ENCODE measurements at places on chromosomes 3 and 15.

GRCh38 chr3:10115326-10116137, at the start of gene BRK1:
BRK1 (plus strand) TSS chr3:10115675; CDS start chr3:10115702, 27 bp downstream.
- peak; percentile 87 for DNase-seq

DNA sequence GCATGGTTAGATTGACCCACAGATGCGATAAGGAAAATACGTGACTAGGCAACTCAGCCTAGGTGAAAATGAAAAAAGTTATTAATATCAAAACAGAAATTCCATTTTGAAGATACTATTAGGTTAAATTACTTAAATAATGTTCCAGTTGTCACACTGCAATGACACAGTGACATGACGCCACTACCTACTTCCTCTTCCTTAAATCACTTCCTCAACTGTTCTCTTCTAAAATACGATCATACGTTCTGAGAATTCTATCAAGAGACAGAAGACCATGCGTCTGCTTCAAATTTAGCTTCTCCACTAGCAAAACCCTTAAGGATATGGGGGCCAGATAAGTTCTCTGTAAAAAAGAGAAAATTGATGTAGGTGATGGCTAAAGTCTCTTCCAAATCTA, 18.2 kb downstream of the CMTM6 start:
- no peak for DNase-seq

GRCh38 chr3:36730966-36731365, 33.4 kb downstream of the DCLK3 start:
- no peak for DNase-seq

DNA sequence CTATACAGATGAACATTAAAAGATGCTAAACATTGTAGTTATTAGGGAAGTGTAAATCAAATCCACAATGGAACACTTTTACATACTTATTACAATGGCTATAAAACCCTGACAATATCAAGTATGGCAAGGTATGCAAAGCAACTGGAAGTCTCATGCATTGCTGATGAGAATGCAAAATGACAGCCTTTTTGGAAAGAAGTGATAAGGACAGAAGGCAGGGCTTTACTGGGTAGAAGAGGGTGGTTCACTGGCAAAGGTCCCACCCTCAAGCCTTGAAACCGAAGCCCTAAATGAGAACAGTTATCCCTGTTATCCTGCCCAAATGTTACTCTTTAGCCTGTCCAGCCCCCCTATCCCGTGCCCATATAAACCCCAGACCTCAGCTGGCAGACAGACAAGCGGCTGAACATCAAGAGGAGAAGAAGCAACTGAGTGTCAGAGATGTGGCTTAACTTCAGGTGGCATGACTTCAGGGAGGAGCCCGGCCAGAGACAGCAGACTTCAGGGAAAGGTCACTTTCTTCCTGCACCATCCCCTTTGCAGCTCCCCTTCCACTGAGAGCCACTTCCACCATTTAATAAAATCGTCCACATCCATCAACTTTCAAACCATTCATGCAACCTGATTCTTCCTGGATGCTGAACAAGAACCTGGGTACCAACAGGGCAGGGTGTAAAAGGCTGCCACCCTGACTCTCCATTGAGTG, 732 bp upstream of the GCSAM start:
- no peak for DNase-seq

DNA sequence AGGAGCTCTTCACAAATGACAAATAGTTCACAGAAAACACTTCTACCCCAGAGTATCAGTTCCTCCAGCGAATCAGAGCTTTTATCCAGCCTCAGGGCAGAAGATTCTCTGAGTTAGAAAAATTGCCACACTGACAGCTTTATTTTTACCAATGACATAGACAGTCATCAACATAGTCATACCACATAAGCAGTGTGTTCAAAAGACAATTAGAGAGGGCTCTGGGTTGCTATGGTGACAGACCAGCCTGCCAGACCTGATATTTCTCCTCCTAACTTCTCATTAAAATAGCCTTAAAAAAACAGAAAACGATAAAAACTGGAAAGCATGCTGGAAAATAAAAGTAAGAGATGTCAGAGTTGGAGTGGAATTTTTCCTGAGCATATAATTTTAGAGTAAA, 45.9 kb upstream of the COL6A5 start:
- no peak for DNase-seq

DNA sequence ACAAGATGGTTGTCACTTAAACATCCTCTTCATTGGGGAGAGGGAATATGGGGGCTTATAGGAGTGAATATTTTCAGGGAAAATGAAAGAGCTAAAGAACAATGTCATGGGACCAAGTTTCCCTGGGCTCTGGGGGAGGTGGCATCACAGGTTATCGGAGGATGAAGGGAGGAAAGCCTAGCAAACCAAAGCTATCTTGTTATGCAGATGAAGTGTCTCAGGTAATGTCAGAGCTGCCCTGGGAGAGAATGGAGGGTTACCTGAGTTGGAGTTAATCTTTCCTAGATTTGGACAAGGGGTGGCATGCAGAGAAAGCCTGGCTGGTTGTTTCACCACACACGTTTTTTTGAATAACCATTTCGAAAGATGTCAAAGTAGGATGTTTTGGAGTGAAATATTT, 308.1 kb upstream of the ATP10A start:
- DNase-seq, result no peak

- no peak for DNase-seq
Observed at GRCh38 chr3:56790016-56790821, 11.5 kb downstream of the ARHGEF3 start.

DNA sequence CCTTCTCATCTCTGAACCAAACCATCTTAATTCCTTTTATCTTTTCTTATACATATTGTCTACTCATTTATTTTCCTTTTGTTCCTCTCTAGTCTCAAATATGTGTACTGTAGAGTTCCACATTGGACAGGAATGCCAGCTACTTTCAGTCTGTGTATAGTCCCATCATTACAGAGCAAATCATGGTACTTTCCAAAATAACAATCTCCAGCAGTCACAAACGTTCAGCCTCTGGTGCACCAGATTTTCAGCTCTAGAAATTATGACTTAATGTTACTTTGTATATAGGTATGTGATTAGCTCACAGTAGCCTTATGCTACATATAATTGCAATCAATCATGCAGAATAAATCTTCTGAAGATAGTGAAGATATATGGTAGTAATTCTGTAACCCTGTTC, 32.5 kb upstream of the TM4SF4 start:
- DNase-seq, result no peak

DNA sequence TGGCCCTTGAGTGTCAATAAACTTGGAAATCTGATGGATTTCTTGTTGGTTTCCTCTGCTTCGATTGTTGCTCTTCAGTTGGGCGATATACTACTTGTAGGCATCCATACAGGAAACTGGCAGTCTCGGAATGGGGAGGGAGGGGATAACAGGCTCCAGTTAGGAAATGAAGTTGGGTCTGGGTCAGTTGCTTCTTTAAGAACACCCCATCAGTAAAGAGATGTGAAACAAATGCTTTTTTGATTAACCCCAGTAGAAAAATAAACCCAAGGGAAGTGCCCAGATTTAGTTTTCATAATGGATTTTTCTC, 681 bp downstream of the CHMP2B start:
- no peak for DNase-seq

GRCh38 chr15:75346796-75347221, at the start of gene NEIL1:
NEIL1 (plus strand) TSS chr15:75347039; CDS start chr15:75348906, 1,867 bp downstream.
- no peak for DNase-seq

DNA sequence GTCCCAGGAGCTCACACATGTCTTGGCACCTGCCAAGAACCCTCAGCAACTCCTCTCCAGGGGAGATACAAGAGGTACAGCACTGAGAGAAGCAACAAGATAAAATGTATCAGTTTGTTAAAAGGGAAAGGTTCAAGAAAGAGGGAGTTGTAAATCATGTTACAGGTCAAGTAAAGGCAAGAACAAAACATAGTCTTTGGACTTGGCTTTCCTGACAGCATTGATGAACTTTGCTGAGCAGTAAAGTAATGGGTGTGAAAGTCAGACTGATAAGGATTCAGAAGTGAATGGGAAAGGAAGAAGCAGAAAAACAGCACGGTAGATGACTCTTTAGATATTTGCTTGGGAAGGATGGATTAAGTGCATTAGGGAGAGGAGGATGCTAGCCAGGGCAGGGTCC, 27.1 kb downstream of the MBNL1 start:
- no peak for DNase-seq

GRCh38 chr15:63065262-63066221, 23.0 kb downstream of the TPM1 start:
- no peak for DNase-seq

DNA sequence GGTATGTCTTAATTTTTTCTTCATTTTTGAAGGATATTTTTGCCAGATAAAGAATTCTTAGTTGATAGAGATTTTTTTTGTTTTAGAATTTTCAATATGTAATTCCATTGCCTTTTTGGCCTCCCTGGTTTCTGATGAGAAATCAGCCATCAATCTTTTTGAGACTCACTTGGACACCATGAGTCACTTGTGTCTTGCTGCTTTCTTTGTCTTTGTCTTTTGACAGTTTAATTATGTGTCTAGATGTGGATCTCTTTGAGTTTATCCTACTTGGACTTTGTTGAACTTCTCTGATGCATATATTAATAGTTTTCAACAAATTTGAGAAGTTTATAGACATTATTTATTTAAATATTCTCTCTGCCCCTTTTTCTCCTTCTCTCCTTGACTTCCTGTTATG, 34.7 kb upstream of the AQP9 start:
- DNase-seq, result no peak

- no peak for DNase-seq
Observed at GRCh38 chr3:23830869-23831484, 25.2 kb downstream of the UBE2E1 start.

DNA sequence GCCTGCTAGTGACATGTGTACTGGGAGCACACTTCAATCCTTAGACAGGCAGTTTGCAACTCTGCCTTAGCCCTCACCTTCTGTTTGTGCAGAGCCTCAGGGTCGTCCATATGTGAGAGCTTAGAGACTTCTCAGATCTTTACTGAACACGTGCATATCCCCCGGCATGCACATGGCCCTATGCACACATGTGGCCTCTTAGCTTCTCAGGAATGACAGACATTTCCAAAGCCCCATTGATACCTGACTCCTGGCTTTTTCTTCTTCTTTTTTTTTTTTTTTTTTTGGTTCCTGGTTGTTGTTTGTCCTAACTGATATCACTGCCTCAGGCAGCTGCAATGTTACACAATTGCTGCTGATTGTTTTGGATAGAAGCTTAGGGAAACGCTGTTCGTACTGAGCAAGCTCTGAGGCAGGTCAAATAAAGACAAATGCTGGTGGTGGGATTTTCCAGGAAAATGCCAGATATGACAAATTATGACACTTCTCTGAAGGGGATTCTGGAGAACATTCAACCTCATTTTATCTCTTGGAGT, 107.2 kb upstream of the RGMA start:
- DNase-seq, result no peak

DNA sequence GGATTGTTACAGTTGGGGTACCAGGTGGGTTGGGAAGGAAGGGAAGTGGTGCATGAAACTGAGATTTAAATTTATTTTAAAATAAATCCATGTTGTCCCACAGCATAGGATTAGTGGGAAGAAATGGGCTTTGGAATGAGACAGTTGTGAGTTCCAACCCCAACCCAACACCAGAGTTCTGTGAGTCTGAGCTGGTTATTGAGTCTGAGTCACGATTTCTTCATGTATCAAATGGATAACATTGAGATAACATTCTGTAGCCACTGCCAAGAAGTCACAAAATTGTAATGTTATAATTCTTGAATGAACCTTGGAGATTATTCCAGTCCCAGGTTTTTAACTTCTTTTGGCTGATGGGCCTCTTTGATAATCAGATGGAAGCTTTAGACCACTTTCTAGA, 13.7 kb downstream of the IFT122 start:
- no peak for DNase-seq

DNA sequence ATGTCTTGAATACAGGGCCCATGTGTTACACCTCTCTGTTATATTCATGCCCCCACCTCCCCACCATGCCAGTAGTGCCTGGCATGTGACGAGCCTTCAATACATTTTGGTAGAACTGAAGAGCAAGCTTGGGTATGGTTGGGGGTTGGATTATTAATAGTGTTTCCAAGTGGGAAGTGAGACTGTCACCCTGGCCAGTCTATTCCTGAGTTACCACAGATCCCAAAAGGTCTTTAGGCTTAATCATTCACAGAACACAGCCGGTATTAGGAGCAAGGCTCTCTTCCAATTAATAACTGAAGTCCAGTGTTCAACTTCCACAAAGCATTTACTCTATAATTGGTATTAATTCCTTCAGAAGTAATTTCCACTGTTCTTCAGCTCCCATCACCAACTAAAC, 231.9 kb upstream of the LRTM1 start:
- DNase-seq, result no peak

GRCh38 chr3:32996048-32996754, 44.8 kb downstream of the CCR4 start:
- no peak for DNase-seq

GRCh38 chr15:65084500-65085206, 8.1 kb downstream of the KBTBD13 start:
- no peak for DNase-seq

DNA sequence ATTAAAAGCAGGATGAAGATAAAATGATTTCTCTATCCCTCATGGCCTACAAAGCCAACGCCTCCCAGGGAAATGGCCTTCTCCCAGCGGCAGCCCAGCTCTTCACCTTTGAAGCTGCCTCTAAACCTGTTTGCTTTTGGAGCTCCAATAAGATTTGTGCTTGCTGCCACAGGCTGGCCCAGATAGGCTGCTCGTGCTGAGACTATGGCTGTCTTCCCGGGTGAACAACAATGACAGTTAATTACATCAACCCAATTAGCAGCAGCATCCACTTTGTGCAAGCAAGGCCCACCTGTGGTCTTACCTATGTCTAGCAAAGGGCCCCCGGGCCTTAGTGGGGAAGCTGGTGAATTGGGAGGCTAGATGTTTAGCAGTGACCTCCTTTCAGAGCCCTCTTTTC, 179.6 kb downstream of the P3H2 start:
- DNase-seq, result no peak

- no peak for DNase-seq
Observed at GRCh38 chr15:96473556-96473955, 143.1 kb downstream of the NR2F2 start.

DNA sequence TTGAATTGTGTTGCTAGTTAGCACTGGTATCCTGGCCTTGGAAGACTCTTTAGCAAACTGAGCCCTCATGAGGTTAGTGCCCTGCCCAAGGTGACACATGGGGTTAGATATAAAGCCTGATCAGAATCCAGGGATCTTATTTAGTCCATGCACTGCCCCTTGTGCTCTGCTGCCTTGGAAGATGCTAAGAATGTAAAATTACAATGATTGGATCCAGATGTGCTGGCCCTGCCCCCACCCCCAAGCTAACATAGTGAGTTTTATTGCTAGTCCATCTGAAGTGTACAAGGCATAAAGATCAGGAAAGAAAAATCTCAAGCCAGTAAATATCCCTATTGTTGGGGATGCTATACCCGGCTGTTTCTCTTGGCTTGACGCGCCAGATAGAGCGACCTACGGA, 248.1 kb upstream of the C2CD4B start:
- DNase-seq, result no peak

DNA sequence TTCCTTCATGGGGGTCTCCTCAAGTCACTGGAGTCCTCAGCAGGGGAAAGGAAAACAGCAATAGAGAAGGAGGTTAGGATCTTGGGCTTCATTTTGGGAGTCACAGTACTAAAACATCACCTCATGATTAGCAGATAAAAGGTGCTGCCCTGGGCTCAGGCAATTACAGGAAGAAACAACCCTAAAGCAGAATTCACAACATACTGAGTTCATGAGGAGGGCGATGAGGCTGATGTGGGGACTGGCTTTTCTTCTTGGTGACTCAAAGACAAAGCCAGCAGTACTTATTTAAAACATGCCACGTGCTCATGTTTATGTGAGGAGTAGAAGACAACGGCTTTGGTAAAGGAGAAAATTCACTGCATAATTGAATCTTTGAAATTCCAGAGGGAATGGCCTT, 822.3 kb upstream of the CFAP20DC start:
- DNase-seq, result no peak

Data from stimulated activated CD8-positive, alpha-beta memory T cell treated with anti-CD3 and anti-CD28 coated beads, Interleukin-4, amount 100 ng/mL, for 1 hour (primary cell).